ENCODE measurements at places on chromosomes 6 and 20.

DNA sequence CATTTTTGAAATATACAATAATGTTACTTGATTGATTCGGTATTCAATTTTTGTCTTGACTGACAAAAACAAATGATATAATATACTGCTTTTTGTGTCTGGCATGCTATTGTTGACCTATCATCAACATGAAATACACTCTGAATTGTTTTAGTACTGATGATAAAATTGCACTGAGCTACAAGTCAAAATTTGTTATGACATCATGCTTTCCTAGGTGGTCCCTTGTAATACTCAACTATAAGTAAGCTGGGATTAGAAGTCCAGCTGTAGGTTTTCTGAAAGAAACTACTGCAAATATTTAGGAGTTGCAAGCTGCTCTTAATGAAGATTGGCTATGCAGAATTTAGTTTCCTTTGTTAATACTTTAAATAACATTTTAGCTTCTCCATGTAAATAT, 7.9 kb upstream of the VNN2 start:
- no peak for DNase-seq

DNA sequence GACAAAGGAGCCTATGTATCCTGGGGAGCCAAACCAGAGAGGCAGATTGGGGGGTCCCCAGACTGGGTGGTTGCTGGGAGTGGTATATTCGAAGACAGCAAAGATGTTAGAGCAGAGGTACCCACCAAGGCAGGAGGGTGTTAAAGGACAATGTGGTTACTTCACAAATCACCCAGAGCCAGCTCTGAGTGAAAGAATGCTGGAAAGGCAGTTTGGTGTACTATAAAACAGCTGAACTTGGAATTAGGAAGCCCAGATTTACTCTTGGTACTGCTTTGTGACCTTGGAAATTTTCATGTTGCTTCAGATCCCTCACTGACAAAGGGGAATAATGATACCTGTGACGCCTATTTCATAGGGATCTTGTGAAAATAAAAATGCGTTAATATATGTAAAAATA, 121.6 kb downstream of the CD164 start:
- DNase-seq, result no peak

DNA sequence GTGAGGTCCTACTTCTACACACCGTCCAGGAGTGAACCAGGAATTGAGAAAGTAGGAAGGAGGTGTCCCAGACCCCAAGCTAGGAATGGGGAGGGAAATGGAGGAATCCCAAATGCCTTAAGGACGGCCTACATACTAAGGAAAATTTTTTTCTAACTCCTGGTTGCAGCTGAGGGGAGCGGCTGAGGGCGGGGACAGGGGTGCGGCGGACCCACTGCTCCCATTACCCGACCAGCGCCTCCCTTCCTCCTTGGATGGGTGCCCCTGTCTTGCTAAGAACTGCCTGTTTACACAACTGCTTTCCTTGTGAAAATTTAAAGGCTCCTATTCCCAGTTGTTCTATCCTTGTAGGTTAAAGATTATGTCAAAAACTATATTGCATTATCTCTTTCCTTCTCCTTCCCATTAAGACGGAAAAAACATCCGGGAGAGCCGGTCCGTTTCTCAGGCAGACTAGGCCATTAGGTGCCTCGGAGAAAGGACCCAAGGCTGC, 699 bp upstream of the HSPA1B start:
- peak; percentile 94 for DNase-seq

DNA sequence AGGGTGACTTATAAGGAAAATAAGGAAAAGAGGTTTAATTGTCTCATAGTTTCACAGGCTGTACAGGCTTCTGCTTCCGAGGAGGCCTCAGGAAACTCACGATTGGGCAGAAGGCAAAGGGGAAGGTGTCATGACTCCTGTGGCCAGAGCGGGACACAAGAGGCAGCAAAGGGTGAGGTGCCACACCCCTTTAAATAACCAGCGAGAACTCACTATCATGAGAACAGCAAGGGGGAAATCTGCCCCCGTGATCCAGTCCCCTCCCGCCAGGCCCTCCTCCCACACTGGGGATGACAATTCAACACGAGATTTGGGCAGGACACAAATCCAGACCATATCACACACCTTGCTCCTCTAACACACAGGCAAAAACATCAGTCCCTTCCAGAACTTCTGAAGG, 254.0 kb downstream of the DLL1 start:
- DNase-seq, result no peak

- no peak for DNase-seq
Observed at GRCh38 chr20:29325304-29325640, 1932.2 kb upstream of the DEFB115 start.

- DNase-seq, result no peak
Observed at GRCh38 chr6:64691064-64691463, 1016.0 kb downstream of the EYS start.

GRCh38 chr20:62896526-62896925, 29.8 kb downstream of the DIDO1 start:
- no peak for DNase-seq

DNA sequence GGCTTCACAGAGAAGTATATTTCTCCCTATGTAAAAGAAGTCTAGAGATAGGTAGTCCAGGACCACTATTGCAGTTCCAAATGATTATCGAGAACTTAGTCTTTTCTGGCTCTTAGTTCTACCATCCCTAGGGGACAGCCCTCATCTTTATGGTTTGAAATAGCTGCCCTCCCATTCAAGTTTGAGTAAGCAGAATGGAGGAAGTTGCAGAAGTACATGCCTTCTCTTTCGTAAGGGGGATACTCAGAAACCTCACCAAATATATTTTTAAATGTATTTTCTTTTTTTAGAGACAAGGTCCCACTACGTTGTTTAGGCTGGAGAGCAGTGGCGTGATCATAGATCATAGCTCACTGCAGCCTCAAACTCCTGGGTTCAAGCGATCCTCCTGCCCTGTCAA, 236.8 kb upstream of the RREB1 start:
- no peak for DNase-seq

- peak; percentile 76 for DNase-seq
Observed at GRCh38 chr20:3797592-3798372, 1.7 kb downstream of the CDC25B start.

GRCh38 chr6:136033416-136033815, 181.9 kb downstream of the PDE7B start:
- DNase-seq, result no peak

GRCh38 chr6:86192123-86192522, 549.4 kb upstream of the SYNCRIP start:
- DNase-seq, result no peak

DNA sequence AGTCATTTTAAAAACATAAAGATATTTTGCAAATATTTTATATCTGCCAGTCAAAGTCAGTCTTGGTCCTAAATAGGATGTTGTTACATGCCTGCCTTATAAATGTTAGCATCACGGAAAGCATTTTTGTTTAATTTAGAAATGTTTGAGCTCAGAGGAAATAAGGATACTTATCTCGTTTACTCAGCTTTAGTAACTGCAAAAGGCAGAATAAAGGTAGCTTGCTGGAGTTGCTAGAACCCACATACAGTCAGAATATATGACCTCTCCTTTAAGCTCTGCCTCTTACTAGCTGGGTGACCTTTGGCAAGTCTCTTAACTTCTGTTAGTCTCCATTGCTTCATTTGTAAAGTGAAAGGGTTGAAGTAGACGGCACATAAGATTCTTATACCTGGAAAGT, 867.3 kb downstream of the KIF16B start:
- DNase-seq, result no peak

DNA sequence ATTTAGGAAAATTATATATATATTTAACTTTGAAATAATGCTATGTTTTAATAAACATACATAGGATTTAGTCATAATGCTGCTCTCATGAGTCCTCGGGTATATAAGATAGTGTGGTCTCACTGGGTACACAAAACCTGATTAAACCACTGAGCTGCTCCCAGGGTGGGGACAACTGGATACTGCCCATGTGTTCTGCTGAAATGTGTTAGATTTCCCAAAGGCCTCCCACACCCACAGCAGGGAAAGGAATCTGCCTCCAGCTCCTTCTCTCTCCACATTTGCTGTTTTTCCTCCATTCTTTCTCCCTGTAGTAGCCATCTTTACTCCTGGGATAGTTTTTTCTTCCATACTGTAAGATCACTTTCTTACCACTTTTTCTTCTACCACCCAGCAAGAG, 69.2 kb upstream of the TRAF3IP2 start:
- no peak for DNase-seq

- no peak for DNase-seq
Observed at GRCh38 chr6:26431258-26432172, 8.8 kb upstream of the BTN3A3 start.

DNA sequence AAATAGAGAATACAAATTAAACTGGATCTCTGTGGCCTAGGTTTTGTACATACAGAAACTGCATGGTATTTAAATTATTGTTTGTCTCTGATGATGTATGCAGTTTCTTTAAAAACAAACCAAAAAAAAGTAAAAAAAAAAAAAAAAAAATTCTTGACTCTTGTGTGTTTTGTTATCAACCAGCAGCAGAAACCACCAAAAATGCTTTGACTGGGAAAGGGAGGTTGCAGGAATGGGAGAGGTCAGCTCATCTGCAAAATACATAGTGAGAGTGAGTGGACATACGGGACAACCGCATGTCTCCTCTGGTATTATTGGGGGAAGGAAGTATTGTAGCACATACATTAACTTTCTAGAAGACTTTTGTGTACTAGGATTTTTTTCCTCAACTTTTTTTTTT, 38.0 kb downstream of the TBC1D7 start:
- no peak for DNase-seq

- DNase-seq, result no peak
Observed at GRCh38 chr6:127367023-127367375, 23.6 kb upstream of the ECHDC1 start.

- peak; percentile 24 for DNase-seq
Observed at GRCh38 chr6:89792881-89793280, 26.7 kb downstream of the MDN1 start.

- DNase-seq, result no peak
Observed at GRCh38 chr20:40641202-40641601, 47.8 kb downstream of the MAFB start.

DNA sequence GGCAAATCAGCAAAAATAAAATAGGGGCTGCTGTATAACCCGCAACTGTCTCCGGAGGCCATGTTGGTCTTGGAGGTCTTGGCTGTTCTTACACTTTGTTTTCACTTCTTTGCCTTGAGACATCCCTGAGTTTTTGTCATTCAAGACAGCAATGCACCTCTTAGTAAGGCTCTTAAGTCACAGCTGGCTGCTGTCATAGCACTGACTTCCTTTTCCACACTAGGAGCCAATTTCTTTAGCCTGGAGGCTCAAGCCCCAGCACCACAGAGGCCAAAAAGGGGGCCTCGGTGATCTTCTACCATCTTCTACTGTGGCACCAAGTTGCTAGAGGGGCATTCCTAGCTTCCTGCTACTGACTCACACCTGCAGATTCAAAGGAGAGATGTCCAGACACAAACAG, 536.3 kb downstream of the CDH26 start:
- DNase-seq, result no peak

GRCh38 chr6:3046295-3046694, 22.0 kb upstream of the RIPK1 start:
- no peak for DNase-seq

- no peak for DNase-seq
Observed at GRCh38 chr20:32316667-32317066, 39.2 kb downstream of the KIF3B start.

DNA sequence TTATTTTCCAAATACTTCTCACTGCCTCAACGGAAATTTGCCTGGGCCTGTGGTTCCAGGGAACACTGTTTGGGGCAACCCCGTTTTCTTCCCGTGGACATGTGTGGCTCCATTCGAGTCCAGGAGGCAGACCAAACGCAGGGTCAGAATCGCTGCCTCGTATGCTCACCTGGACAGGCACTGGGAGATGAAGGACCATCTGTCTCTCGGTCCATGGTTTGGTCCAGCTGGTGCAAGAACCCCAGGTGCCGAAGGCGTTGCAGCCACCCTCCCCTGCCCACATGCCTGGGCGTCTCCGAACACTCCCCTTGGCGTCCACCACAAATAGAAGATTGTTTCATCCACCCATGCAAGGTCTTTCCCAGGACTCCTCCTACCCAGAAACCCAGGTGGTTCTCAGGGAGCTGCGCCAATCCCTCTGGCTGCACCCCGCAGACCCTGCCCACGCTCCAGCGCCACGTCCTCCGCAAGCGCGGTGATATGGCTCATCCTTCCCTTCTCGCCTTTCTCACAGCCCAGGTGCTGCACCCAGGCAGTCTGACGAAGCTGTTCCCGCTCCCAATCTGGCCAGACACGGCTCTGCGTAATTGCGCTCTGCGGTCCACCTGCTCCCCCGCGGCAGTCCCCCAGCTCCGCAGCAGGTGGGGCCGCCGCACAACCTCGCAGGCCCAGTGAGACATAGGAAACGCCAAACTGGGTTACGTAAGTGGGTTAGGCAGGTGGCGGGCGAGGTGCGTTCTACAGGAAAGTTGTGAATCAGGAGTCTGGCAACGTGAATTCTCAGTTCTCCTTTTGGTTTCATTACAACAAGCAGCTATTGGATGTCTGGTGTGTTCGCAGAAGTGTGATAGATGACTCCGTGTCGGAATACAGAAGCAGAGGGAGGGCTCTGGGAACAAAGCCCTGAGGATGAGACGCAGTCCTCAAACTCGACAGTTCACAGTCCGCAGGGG, 146.2 kb upstream of the ECI2 start:
- peak; percentile 56 for DNase-seq

DNA sequence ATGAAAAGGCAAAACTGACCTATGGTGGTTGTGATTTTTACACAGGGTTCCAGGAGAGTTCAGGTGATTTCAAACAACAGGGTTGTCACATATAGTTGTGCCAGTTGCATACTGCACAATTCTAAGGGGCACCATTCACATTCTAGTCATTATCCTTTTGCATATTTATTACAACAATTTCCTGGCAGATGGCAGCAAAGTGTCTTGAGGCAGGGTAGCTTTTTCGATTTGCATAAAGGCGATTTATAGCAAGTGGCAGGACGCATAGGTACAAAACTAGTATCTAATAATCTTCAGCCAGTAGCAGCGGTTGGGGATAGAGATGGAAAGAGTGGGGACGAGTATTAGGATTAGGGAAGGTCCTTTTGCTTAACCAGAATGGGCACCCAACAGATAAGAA, 46.5 kb upstream of the TRAF3IP2 start:
- no peak for DNase-seq

GRCh38 chr6:16162003-16162402, 33.1 kb downstream of the MYLIP start:
- no peak for DNase-seq

- no peak for DNase-seq
Observed at GRCh38 chr20:63553933-63554290, at the start of gene FNDC11. Gene FNDC11 (plus strand): TSS chr20:63554159. CDS start chr20:63555664, 1,505 bp downstream.

GRCh38 chr6:144265061-144265357, 20.1 kb upstream of the UTRN start:
- no peak for DNase-seq

Data from left colon (tissue), 2 donors.